ENCODE measurements at places on chromosomes 11 and 22.

GRCh38 chr11:121105063-121105480 lies 4.0 kb downstream of the TECTA start:
- DNase-seq, result no peak

GRCh38 chr11:1168256-1168655 lies 10.5 kb downstream of the MUC5AC start:
- DNase-seq, result no peak

GRCh38 chr11:68978626-68978930 lies 2.2 kb downstream of the MRGPRD start:
- no peak for DNase-seq

DNA sequence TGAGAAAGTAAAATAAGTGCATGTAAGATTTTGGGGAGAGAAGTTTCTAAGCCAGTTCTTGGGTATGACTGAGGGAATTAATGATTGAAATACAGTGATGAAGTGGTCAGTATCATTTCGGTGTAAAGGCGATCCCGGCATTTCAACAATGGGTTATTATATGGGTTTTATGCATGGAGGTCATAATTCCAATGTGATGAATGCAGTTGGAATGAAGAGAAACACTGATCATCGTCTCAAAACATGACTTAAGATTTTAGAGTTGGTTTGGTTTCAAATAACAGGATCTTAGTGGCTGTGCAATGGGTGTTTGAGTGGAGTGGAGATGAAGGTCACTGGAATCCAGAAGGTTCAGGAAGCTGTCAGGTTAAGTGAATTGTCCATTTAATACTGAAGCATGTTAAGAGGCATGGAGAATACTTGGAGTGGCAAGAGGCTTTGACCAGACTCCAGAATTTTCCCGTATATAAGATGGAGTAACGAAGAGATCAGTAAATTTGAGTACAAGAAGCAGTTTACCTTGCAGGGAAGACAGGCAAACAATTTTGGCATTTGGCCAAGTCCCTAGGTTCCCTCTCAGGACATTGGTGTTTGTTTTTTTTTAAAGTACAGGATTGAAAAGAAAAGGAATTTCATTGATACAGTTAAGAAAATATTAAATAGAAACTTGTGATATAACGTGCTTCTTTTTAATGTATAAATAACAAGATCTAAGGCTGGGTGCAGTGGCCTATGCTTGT lies 96.4 kb upstream of the BIRC3 start:
- DNase-seq, result no peak

GRCh38 chr11:119317592-119318239 lies 786 bp upstream of the MCAM start:
- no peak for DNase-seq

- DNase-seq, result no peak
These were observed 39.5 kb downstream of the MTMR2 start for GRCh38 chr11:95884376-95884775.

- no peak for DNase-seq
These were observed 46.7 kb downstream of the IGF2 start for GRCh38 chr11:2092464-2092910.

DNA sequence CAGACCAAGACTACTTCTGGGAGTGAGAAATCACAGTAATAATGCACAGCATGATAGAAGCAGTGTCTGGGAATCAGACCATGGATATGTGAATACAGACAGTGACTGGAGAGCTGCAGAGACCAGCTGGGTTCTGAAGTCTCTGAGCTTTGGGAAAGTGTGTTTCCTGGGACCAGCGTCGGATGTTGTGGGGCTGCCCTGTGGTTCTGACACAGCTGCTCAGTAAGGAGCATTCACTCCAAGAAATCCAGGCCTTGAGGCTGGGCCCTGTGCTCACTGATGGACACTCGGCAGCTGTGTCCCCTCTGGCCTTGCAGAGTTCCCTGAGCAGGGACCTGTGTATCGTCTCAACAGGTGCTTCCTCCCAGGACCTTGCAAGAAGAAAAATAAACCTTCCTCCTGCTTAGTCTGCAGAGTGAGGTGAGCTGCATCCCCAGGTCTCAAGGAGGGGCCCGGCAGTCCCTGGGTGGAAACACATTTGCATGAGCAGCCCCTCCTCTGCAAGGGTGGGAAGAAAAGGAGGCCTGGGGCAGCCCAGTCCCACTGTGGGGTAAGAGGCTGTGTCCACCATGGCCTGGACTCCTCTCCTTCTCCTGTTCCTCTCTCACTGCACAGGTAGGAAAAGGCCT lies 107.9 kb downstream of the VPREB1 start:
- no peak for DNase-seq

GRCh38 chr22:23471698-23472097 lies 108.4 kb downstream of the IGLL1 start:
- no peak for DNase-seq

DNA sequence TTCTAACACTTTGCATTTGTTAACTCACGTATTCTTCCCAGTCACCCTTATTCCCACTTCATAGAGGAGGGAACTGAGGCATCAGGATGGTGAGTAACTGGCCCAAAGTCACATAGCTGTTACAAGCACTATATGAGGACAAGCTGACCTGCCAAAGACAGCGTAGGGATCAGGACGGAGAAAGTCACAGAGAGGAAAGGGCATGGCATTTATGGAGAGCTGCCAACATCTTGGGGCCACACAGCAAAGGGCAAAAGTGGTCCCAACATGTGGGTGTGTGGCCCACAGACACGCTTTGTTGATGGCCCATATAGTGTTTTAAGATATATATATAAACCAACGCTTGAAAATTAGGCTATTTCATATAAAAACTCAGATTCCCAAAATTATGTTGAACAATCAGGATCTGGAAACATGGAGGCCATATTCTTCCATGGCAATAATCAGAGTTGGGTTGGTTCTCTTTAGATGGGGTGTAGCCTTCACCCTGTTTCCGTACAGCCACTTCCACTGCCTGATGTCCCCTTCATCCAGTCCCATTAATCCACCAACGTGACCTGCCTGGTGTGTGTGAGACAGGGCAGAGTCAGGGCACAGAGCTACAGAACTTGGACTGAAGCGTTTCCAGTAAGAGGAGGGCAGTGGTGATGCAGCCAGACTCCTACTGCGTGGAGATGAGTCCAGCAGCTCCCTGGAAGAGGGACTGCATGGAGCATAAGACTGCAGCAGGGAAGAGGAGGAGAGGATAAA lies 39.9 kb upstream of the CD5 start:
- DNase-seq, result no peak

DNA sequence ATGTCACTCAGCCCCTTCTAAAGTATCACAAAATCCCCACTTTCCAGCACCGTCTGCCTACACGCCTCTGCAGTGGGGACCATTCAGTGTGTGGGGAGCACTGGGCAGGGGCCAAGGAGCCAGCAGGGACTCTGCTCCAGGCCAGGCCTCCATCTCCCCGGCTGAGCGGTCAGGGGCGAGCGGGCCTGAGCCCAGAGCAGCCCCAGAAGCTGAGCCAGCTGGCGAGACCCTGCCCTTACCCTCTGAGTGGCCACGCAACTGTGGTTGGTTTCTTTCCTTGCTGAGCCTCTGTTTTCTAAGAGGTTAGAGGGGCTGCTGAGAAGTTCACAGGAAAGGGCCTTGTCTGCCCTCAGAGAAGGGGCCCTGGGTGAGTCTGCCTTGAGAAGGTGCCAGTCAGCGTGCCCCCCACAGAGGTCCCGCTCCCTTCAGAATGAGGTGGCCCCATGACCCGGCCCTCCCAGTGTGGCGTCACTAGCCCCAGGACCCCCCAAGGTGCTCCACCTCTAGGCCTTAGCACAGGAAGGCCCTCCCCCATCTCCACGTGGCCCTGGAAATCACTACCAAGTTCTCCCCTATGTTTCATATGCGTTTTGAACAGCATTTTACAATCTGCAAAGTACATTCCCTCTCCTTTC lies 46.9 kb downstream of the WNT11 start:
- DNase-seq, result no peak

DNA sequence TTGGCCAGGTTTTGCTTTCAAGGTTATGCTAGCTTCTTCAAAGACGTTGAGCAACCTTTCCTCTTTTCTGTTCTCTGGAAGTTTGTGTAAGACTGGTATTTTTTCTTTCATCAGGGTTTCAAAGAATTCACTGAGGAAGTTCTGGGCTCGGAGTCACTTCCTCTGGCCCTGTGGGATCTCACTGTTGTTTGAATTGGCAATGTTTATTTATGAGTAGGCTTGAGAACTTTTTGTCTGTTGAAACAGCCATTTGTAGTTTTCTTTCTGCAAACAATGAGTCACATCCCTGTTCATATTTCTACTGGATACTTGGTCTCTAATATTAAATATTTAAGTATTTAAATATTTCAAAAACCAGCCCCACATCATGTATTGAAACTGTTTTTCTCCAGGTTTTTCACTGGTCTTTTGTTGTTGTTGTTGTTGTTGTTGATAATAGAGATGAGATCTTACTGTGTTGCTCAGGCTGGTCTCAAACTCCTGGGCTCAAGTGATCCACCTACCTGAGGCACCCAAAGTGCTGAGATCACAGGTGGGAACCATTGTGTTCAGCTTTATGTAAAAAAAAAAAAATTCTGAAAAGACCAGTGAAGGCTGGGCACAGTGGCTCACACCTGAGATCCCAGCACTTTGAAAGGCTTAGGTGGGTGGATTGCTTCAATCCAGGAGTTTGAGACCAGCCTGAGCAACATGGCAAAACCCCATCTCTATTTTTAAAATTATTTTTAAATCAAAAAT lies 26.9 kb downstream of the SUSD2 start:
- no peak for DNase-seq

DNA sequence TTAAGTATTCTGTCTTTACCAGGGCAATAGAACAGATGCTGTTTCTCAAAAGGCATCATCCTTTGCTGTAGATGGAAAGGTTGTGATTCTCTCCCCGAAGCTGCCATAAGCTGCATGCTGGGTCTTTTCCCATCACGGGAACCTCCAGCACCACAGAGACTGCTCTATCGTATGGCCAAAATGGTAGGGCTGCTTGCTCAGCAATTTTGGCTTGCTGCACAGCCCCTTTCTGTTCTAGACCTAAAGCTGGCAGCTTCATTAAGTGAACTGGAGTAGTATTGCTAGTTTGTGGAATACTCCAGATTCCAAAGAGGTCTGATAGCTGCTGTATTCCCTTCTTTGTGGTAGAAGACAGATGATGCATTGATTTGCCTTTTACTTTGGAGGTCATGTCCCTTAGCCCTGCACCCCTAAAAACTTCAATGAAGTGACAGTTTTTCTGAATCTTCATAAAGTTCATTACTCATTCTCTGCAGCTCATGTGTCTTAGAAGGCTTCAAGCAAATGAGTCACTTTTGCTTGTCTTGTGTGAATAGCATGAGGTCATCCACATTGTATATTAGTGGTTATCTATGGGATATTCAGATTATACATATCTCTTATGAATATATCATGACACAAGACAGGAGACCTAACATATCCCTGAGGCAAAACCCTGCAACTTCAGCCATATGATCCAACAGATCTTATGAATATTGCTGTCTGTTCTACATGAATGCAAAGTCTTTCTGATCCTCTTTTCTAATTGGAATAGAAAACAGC lies 245.3 kb downstream of the FAM76B start:
- no peak for DNase-seq

GRCh38 chr11:19393941-19394340 lies 153.2 kb upstream of the E2F8 start:
- DNase-seq, result no peak

DNA sequence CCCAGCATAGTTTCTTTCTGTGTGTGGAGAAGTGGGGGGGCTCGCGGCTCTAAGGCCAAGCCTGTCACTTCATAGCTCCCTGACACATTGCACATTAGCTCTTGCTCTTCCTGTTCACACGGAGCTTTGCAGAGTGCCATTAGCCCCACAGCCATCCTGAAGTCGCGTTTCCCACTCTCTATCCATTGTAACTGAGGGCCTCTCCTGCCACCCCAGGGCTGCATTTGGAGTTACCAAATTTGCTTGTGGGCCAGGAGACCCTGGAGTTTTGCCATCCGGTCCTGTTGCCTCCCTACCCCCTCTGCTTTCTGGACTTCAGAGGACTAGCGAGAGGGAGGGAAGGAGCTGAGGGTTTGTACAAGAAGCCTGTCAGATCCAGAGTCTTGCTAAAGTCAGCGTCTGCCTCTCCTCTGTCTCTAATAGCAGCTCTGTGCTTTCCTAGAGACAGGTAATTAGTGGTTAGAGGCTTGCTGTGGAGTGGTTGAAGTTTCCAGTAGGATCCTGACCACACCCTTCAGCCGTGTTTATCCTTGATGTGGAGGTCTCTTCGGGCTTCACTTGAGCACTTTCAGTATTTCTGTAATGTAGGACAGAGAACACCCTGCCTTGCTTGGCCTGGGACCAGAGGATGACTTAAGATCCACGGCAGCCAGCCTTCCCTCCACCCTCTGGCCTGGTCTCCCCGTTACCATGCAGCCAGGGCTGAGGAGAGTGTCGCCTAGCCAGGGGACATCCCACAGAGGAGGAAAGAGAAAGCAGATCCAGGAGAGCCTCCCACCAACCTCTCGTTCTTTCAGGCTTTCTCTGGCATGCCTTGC lies 14.1 kb downstream of the DCPS start:
- peak; percentile 35 for DNase-seq

DNA sequence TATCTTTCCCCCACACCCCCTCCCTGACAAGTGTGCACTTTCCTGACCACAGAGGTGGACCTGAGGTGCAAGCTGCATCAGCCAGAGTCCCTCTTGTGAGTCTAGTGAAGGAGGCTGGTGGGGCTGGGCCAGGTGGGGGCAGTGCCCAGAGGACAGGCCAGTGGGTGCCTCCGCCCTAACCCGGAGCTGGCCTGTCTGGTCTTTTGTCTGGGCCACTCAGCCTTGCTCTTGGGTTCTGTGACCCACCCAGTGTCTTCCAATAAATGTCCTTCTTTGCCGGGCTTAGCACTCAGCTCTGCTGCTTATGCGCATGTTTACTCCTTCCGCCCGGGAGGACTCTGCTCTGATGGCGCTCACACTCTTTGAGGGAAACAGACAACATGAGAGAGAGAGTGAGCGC lies 526.2 kb downstream of the TBC1D22A start:
- DNase-seq, result no peak

DNA sequence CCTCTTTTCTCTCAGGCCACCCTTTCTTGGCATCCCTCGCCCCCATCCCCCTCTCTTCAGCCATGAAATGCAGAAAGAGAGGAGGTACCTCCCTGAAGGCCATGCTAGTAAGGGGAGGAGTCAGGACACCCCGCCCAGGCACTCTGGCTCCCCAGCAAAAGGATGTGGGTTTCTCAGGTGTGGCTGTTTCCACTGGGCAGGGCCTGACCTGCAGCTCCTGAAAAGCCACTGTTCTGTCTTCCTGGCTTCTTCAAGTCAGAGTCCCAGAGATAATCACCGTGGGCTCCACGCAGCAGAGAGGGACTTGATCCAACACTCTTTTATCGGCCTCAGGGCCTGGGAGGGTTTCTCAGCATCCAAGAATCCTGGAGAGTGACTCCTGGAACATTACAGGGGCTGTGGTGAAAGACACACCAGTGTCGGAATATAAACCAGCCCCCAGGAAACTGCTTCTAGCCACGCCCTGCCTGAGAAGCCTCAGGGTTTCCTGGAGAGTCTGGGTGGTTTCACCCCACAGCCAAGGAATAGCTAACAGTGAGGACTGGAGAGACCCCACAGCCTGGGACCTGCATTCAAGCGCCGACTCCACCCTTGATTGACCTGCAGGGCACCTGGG lies 45.7 kb upstream of the TSPAN18 start:
- DNase-seq, result no peak

DNA sequence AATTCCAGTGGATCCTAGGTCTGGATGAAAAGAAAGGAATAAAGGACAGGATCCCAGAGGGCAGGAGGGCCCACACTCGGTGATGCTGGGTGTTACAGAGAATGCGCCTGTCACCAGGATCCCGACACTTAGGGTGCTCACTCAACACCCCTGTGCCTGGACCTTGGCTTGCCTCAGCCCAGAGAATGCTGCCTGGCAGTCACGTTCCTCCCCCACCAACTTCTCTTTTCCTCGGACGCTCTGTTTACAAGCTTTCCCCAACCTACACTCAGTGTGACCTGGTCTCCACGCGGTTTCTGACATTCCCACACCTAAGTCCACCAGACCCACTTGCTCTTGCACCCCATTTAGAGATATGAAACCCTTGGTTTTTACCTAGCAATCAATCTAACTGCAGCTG lies 38.0 kb upstream of the ETS1 start:
- DNase-seq, result no peak

All from C1 segment of cervical spinal cord (tissue), 14 donors.